ENCODE measurements at places on chromosomes 3 and 15. TPM values are rescaled to one million over a fixed set of nuclear protein-coding genes. Genes with fewer than 3 reads are reported as not detected.

ARID3B gene
- total RNA-seq: 3.0 TPM

BHLHE40 gene
- 103 TPM for total RNA-seq

SCN11A gene
- 0.13 TPM for total RNA-seq

DNA sequence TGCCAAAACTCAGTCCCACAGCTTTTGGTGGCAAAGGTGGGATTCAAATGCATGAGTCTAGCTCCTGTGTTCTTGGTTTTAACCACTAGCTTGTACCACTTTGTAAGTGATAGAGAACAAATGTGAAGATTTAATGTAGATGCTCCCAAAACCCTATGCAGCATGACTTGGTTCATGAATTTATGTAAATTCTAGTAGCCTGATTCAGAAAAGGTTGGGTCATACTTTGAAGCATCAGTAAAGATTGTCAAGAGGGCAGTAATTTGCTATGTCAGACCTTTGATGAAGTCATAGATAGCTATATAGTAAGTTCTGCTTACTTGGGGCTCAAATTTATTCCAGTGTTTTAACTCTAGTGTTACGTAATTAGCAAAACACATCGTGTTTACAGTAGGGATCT lies 75.6 kb downstream of the VPS8 start:
- no peak for DNase-seq

MEX3B gene
- total RNA-seq: 3.9 TPM

DNA sequence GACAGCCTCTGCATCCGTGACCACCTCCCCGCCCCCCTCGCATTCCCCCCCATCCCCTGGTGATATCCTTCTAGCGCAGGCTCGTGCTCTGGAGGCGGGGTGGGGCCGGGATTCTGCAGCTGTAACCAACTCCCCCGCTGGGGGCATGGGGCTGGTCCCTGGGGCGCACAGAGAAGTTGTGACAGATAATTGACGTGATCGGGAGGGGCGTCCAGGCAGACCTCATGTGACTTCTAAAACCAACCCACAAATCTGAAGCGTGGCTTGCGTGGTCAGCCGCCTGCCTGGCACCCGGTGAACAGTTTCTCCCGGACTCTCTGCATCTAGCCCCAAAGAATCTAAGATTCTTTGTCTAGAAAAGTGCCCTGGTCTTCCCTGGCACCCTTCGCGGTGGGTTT lies 100.6 kb upstream of the IGF1R start:
- no peak for DNase-seq

- DNase-seq: no peak
Measured at GRCh38 chr3:10716964-10717363, 99.1 kb upstream of the SLC6A11 start.

DNA sequence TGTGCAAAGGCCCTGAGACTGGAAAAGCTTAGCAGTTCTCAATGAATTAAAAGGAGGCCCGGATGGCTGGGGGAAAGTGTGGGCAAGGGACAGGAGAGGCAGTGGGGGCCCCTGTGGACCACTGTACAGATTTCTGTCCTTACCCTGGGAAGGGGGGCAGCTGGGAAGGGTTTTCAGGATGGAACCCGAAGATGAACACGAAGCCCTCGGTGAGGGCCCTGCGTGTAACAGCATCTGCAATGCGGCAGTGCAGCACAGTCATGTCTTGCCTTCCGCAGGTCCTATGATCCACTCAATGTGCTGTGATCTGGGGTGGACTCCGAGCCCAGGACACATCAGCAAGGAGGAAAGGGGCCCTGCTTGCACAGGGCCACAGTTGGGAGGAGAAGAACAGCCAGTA lies 7.9 kb upstream of the ATP2B2 start:
- no peak for DNase-seq

DNA sequence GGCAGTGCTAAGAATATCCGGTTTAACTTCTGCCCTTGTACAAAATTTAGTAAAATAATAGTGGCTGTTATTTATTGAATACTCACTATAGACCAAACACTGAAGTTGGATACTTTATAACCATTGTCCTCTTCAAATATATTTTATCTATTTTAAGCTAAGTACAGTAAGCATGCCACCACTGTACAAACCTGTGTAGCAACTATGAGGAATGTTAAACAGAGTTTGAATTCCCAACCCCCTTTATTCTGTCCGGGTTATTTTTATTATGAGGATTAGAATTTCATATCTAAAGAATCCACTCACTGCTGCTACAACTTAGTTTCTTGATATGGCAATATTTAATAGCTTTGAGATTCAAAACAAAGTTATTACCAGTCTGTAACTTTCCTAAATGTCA lies 203.5 kb upstream of the RBMS3 start:
- DNase-seq: no peak

Data from ovary (tissue), 10 donors.